ENCODE measurements at places on chromosomes 7 and 10.

DNA sequence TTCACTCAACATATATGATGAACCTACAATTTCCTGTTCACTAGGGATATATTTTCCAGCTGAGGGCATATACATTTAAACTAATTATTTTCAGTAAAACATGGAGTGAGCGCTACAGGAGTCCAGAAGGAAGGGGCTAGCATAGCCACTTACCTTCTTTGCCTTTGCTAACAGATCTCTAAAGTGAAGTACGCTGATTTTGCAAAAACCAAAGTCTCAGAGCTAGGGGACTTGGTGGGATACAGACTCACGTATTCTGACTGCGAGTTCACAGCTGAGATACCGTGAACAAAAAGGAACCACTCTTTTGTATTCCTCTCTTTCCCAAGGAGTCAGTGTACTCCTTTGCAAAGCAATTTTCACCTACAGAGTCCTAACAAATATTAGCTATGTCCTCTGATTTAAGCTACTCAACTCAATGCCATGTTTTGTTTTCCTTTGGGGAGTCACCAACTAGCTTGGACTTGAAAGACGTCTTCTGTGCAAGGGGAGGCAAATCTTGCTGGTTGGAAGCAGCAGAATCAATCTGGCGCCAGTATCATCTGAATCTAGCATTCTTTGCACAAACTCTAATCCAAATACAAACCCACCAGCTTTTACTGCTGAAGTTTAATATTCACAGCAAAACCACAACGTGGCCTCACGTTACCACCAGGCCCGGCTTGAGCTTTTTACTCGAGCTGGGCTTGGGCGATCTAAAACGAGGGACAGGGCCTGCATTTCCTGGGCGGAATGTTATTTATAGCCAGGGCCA, 657 bp downstream of the CDNF start:
- no peak for DNase-seq

DNA sequence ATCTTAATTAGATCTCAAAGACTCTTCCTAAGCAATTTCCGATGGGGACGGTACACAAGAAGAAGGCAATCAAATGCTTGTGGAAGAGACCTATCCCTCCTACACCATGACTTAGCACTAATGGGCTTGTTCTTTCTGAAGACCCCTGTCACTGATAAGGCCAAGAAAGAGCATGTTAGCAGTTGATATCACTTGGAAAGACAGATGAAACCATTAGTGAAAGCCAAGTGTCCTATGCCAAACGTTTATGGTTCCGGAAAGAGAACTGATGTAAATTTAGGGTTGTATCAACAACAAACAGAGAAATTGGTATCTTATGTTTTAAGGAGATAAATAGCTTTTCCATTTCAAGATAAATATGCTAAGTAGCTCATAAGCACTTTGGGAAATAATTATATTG, 6.5 kb downstream of the UROS start:
- no peak for DNase-seq

DNA sequence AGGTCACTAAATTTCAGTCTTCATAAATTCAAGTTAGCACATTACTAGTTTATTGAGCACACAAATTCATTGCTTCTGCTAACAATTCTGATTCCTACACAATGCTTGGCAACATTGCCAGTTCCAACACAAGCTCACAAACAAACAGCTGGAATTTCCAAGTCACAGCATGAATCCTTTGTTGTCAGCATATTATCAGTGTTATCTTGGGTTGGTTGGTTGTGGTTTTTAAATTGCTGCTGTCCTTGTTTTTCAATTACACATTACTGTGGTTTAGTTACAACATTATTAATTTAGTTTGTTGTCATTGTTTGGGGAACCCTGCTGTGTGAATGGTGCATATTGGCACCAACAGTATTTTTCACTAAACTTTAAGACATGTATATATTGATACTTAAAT, 86.0 kb upstream of the ARID5B start:
- no peak for DNase-seq

DNA sequence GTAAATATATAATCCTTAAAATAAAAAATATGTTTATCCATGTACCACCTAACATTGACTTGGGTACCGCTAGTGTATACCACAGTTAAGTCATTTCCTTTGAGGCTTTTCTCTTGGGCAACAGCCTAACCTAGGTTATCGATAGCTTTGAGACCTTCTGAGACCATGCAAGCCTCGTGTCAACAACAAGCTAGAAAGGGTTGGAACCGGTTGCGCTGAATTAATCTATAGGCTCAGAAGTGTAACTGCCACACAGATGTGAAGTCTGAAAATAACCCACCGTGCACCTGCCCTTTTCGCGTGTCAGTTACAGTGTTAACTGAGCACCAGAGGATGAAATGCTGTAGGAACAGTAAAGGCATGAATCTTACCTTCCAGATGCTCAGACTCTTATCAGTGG, 59.8 kb downstream of the ARID5B start:
- no peak for DNase-seq

GRCh38 chr7:39621784-39622411, 1.5 kb upstream of the RALA start:
- peak; percentile 52 for DNase-seq

DNA sequence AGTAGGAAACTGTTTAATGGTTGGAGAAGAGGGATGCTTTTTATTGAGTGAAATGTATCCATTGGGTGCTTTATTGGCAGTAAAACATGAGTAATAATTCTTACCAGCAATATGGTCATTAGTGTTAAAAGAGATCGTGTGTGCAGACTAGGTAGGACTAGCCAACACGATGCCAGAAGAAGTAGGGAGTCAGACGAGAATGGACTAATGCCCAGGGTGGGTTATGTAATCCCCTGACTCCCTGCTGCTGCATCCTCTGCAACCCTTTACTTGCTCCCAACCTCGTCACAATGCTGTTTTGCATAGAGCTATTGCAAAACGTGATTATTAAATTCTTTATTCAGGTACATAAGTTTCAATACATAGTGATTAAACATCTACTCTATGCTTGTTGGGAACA, 1213.7 kb downstream of the GATA3 start:
- DNase-seq = no peak

GRCh38 chr10:43352951-43353350, 18.5 kb upstream of the FXYD4 start:
- no peak for DNase-seq

DNA sequence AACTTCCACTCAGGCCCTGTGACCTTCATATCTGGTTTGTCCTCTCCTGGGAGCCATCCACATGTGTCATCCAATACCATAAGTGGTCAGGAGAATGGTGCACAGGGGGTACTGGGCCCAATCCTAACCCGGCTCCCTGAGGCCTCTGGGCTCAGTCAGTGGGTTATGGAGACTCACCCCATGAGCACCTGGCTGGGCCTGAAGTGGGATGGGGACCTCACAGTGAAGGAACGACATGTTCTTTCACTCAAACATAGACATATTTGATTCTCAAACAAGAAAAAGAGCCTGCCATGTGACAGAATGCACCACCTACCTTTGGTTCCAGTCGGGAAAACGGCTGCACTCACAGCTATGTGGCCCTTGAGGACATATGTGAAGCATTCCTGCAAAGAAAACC, 51.8 kb downstream of the XPNPEP1 start:
- no peak for DNase-seq

GRCh38 chr10:61472090-61472674, 19.0 kb upstream of the TMEM26 start:
- no peak for DNase-seq

GRCh38 chr10:88121361-88121760, 257.9 kb downstream of the PTEN start:
- no peak for DNase-seq

DNA sequence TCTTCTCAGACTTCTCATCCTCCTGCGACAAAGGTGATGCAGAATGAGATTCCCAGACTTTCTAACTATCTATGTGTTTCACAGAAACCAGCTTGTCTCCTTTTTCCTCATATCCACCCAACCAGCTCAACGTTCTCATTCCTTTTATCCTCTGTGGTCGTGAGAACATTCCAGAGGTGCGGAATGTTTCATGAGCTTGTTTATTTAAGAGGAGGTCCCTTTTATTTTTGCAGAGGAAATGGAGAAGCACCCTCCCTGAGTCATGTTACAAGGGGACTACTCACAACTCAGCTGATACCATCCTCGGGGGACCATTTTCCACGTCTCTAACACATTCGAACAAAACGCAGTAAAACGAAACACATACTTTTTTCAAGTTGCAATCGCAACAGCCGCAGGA, 93.2 kb downstream of the ZRANB1 start:
- no peak for DNase-seq

DNA sequence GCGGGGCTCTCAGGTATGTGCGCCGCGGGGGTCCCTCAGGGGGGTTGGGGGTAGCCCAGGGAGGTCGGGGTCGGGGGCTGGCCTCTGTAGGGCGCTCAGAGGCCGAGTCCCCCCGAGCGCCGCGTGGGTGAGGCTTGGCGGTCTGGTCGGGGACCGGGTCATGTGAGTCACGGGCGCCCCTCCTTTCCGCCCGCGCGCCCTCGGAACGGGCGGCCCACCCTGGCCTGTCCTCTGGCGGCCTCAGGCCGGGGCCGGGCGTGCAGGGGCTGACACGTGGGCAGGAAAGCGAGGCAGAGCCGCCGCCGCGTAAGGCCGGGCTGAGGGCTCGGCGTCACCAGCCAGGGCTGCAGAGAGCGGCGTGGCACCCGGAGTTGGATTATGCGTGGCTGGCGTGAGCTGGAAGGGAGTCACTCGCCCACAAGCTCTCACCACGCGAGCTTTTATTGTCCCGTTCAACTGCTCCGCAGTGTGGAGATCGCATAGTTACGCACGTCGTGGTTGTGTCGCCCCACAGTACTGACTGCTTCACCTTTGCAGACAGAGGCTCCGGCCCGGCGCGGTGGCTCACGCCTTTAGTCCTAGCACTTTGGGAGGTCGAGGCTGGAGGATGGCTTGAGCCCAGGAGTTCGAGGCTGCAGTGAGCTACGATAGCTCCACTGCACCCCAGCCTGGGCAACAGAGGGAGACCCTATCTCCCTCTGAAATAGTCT, 385 bp downstream of the SHLD2 start:
- peak; percentile 87 for DNase-seq

GRCh38 chr7:84693483-84693882, 493.4 kb downstream of the SEMA3D start:
- no peak for DNase-seq

DNA sequence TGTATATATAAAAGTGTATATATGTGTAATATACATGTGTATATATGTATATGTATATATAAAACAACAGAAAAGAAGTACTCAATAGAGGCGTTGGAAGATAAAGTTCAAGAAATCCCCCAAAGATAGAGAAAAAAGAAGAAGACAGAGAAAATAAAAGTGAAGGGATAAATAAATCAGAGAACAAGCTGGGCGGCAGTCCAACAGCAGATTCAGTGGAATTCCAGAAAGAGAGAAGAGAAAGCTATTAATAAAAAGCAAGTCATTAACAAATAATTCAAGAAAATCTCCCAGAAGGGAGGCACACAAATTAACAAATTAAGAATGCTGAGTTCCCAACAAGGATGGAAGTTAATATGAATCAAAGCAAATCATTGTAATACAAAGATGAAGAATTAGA, 59.3 kb upstream of the RNF148 start:
- DNase-seq = no peak

DNA sequence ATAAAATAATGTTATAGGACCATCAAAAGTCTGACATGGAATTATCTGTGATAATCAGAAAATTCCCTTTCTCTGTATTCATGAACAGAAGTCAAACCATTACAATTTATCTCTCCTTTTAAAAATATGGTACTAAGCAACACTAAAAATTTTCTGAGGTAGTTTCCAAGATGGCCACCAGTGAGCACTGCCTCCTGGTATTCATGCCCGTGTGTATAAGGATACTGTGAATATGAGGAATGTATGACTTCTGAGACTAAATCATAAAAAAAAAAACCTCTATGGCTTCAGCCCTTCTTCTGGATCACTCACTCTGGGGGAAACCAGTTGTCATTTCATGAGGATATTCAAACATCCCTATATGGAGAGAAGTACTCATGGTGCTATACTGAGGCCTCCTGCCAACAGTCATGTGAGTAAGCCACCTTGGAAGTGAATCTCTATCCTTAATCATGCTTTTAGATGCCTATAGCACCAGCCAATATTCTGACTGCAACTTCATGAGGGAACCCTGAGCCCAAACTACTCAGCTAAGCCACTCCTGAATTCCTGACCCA, 41.1 kb downstream of the SIRT1 start:
- no peak for DNase-seq

DNA sequence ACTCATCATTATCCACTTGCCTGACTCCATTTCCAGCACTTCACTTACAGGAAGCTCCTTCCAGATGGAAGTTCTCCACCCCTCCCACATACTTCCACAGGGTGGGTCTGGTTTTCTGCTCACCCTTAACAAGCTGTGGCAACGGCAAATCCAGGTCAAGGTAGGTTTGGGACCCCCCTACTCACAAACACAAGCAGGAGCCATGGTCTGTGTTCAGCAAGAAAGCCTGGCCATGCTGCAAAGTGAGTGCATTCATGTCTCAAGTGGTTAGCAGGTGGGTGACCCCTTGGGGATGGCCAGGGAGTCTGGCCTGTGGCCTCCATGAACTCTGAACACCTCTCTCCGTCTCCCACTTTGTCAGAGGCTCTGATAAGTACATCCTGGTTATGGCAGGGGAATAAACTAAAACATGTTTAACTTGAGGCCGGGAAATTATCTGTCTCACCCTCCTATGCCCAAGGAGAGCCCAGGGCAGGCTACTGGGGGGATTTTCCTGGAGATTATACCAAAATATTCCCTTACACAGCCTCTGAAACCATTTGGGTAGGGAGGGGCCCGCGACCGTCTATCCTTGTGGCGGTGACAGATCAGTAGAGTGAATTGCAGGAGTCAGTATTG, 844 bp downstream of the XPNPEP1 start:
- DNase-seq = no peak

GRCh38 chr7:157568770-157569584, 232.2 kb downstream of the DNAJB6 start:
- peak; percentile 36 for DNase-seq

- no peak for DNase-seq
These were observed 4.4 kb upstream of the GALNTL5 start for GRCh38 chr7:151951672-151952338.

GRCh38 chr7:71429083-71429482, 297.1 kb downstream of the GALNT17 start:
- DNase-seq = no peak

- no peak for DNase-seq
These were observed 195.1 kb upstream of the HABP2 start for GRCh38 chr10:113357681-113358300.

DNA sequence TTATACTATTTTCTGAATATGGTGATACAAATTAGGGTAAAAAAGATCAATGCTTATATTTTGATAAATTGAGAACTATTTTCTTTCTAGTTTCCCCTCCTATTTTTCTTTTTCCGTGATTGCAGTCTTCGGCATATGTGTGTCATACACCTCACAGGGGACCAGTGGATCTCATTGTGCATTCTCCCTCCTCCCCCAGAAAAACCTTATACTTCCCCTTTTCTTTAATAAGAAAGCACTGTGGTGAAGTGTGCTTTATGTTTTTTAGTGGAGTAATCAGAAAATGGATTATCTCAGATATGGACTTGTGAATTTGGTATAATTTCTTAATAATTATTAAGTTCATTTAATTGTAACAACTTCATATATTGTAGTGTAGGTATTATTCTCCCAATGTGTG, 72.8 kb downstream of the BICC1 start:
- DNase-seq = peak; percentile 53
